Cortex of kidney (tissue), 1 donor: ENCODE measurements at places on chromosomes 16 and 17.

GRCh38 chr17:77838748-77839697 lies 119.5 kb upstream of the TNRC6C start:
- no peak for DNase-seq

GRCh38 chr16:1637526-1637925 lies 25.4 kb downstream of the CRAMP1 start:
- DNase-seq, result no peak

DNA sequence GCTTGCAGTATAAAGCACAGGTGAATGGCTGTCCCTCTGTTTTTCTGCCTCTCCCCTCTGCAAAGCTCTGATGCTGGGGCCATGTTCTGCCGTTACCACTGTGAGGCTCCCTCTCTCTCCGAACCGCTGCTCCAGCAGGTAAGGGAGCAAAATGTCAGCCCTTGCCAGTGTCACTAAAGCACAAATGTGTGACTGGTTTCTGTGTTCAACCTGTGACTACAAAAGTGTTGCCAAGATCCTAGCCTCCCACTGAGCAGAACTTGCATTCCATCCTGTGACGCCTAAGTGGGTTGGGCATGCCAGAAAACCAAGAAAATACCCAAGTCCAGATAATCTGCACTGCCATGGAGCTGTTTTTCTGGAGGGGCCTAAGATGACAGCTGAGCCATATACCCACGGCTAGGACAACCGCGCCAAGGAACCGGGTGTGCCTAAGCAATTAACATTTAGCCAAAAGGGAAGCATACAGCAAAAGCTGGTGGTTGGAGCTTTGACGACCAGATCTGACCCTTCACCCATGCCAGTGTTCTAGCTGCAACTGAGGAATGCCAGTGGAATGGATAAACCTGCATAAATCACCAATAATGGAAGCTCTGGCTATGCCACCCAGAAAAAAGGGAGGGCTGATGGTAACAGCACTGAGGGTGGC lies 35.0 kb downstream of the PSME3IP1 start:
- no peak for DNase-seq

- no peak for DNase-seq
Observed at GRCh38 chr16:25896411-25896810, 204.7 kb downstream of the HS3ST4 start.

DNA sequence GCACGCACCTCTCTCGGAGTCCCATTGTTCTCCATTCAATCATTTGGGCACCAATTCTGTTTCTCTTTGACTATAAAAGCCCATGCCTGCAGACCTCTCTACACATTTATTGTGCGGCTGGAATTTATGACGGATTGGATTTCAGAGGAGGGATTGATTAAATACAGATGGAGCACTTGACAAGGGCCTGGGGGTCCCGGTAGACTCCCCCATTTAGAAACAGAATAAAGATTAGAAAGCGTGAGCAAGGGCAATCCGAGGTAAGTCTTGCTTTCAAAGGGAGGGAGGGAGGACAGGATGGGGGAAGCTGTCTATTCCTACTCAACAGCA lies 15.1 kb upstream of the PITPNM3 start:
- DNase-seq, result no peak

- no peak for DNase-seq
Observed at GRCh38 chr17:63222655-63223054, 223.5 kb downstream of the CYB561 start.

DNA sequence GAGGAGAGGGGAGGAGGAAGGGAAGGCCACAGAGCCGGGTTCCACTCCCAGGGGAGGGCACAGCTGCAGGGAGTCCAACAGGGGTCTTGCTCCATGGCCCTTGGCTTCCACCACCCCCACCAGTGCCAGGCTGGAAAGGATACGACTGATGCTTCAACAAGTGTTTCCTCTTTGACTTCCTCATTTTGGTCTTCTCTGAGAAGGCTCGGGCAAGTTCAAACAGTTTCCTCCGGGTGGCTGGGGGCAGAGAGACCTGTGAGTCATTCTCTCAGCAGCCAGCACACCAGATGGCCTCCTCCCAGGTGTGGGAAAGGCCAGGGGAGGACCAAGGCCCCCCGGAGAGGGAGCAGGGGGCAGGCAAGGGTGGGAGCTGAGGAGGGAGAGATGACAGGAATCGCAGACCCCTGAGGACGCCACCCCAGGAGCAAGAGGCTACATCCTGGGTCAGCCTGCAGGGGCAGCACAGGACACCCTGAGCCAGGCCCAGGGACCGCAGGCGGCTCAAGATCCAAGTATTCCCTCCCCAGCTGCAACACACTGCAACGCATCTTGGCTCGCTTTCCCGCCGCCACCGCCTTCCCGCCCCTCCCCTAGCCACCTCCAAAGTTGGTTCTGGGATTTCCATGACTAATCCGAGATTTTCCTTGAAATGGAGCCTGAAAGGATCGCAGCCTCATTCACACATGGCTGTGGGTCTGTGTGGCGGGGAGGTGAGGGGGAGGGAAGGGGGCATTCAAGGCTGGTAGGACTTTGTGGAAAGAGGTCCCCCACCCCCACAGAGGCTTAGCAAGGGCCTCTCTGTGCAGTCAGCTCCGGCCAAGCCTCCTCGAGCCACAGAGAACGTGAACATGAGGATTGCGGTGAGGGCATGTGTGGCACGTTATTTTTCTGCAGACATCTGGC lies 18.4 kb upstream of the MRPS23 start:
- DNase-seq, result no peak

DNA sequence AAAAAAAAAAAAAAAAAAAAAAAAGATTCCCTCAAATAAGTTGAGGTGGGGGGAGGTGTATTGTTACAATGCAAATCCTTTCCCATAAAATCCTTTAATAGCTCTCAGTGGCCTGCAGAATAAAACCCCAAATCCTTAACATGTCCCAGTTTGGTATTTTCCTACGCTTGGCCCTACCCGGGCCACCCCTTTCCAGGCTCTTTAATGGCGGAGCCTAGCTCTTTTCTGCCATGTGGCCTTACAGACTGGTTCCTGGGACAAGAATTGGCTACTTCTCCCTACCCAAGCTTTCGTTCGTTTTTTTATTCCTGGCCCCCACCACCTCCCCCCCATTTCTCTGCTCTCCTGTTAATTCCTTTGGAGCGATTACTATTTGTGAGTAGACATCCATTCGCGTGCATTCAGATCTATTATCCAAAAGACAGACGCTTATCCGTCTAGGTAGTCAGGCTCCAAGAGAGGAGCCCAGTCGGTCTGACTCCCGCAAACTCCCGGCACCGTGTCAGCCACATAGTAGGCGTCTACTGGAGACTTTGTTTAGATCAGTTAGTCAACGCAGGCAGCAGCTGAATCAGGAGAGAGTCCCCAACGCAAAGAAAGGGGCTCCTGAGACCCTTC lies 813 bp upstream of the THAP11 start:
- no peak for DNase-seq

DNA sequence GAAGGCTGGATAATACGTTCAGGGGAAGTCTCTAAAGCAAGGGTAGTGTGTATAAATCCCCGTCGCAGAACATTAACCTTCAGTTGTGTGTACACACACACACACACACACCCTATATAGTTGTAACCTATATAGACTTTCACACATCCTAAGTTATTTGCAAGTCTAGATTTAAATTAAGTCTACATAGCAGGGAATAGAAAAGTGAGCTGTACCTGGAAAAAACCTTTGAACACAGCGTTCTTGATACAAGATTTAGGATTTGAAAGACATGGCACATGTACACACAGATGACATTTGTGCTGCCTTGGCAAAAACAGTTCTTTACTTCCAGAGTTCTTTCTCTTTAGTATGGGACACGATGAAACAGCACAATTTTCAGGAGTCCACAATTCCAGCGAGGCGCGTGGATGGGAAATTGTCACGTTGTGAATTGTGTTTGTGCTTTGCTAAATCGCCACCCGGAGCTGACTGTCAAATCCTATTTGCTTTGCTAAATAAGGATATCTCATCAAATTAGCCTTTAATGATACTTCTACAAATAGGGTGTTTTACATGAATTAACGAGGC lies 233.9 kb downstream of the MRTFB start:
- DNase-seq, result no peak

DNA sequence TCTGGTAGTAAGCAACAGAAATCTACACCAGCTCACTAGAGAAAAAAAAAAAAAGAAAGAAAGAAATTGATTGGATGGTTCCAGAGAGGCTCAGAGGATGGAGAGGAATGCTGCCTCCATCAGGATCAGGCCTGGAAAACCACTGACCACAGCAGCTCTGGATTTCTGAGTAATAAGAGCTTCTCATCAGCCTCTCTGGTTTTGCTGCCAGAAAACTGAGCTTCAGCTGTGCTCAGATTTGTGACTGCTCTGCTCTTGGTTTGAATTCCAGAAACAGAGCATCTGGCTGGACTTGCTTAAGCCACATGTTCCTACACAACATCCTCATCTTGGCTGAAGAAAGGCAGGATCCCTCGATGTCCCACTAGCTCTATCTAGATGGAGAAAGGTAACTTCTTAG lies 25.9 kb downstream of the IRX6 start:
- no peak for DNase-seq

DNA sequence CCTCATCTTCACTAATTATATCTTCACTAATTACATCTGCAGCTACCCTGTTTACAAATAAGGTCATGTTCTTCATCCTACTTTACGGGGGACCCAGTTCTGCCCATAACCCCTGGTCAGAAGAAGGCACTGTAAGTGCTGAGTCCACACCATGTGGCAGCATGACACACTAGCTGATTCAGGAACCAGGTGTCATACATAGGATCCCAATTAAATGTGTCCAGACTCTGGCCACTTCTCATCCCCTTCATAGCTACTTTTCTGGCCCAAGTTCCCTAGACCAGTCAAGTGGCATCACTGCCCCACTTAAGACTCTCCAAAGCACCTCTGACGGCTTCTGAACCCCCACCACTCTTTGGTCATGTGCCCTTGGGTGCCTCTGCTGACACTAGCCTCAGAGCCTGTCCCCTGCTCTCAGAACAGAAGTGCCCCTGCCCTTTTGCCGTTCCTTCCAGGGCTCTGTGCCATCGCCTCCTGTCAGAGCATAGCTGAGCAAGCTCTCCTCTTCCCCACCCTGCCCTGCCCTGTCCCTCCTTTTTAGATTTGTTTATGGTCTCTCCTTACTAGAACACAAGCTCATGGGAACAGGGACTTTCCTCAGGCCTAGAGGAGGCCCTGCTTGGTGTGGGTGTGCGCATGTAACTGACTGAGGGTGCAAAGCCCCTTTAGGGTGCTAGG lies 61.1 kb downstream of the B9D1 start:
- no peak for DNase-seq

DNA sequence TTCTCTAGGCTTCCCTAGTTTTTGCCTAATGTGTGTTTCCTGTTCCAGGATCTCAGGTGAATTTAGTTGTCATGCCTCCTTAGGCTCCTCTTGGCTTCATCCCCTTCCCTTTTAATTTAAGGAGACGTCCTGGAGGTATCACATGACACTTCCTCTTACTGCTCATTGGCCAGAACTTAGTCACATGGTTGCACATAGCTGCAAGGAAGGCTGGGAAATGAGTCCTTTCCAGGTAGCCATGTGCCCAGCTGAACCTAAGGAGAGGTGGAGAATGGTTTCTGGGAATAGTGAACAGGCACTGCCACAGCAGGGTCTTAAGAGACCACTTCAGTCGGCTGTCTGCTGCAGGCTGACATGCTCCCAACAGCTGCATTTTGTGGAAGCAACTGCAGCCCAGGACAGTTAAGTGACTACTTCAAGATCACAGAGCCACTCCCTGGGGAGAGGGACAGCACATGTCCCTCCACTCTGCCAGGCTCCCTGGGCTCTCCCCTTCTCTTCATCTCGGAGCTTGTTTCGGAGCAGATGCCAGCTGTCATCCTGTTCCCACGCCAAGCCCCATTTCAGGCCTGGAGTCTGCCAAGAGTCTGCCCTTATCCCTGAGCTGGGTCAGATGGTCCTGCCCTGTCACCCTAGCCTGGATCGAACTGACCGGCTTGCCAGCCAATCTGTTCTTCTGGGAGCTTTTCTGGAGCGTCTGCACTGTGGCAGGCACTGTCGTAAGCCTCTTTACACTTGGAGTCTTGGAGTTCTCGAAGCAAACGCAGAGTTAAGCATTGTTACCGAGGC lies 81.4 kb upstream of the FOXF1 start:
- DNase-seq, result no peak

- no peak for DNase-seq
Observed at GRCh38 chr16:75621170-75621477, 2.0 kb downstream of the ADAT1 start.

- DNase-seq, result no peak
Observed at GRCh38 chr17:2008332-2009126, 16.6 kb downstream of the RTN4RL1 start.

- no peak for DNase-seq
Observed at GRCh38 chr17:14149751-14150150, 80.4 kb downstream of the COX10 start.

- DNase-seq, result no peak
Observed at GRCh38 chr16:70151941-70152509, 21.6 kb upstream of the CLEC18C start.

DNA sequence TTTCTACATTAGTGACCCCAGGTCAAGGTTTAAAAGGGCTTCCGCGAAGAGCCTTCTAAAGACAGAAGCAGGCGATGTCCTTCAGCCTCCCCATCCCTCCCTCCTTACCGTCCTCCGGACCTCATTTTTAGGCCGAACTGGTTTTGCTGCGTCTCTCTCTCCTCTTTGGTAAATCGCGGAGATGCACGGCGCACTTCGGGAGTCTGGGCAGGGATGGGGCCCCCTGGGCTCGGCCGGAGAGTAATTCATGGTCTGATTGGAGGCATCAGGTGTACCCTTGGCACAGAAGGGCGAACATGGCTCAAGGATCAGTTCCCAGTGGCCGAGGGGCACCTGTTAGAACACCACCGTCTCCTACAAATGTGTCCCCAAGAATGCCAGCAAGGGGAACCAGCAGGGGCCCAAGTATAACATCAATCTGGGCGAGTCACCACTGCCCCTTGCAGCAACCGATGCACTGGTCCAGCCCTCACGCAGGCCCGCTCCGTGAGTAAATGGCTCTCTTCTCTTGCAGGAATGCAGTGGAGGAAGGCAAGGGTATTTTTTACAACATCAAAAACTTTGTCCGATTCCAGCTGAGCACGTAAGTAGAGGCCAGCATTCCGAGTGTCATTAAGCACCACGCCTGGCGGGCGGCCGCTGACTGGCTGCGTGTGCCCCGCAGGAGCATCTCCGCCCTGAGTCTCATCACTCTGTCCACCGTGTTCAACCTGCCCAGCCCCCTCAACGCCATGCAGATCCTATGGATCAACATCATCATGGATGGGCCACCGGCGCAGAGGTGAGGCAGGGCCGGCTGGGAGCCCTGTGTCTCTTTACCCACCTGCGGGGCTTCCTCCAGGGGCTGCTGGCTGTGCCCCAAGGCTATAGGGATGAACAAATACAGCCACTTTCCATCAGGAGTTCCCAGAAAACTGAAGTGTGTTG lies 45.6 kb downstream of the MEAK7 start:
- DNase-seq, result no peak

GRCh38 chr17:27630607-27631410 lies at the start of gene LGALS9:
TSS of gene LGALS9 (plus strand) at chr17:27631188. CDS start at chr17:27631266, 78 bp downstream.
- no peak for DNase-seq

- DNase-seq, result no peak
Observed at GRCh38 chr16:89687092-89687940, 827 bp downstream of the CDK10 start.

GRCh38 chr16:8376858-8377257 lies 213.5 kb downstream of the TMEM114 start:
- DNase-seq, result no peak

- peak; percentile 51 for DNase-seq
Observed at GRCh38 chr17:67244431-67245072, 444 bp downstream of the HELZ start.
